Calu3 (cell line): ENCODE measurements at places on chromosomes 1 and 21. TPM values are rescaled to one million over a fixed set of nuclear protein-coding genes. Genes with fewer than 3 reads are reported as not detected.

C8A gene
- total RNA-seq = not detected in 2 replicates

KDM1A gene
- total RNA-seq = 66.4 and 67.8 TPM in 2 replicates

FBXO44 gene
- total RNA-seq = 9.8 and 10.1 TPM in 2 replicates

OR2T6 gene
- not detected in 2 replicates for total RNA-seq

RIMKLA gene
- 0.95 and 1.3 TPM in 2 replicates for total RNA-seq

TAL1 gene
- not detected in 2 replicates for total RNA-seq

KLHL21 gene
- 21.8 and 23.5 TPM in 2 replicates for total RNA-seq

LMX1A gene
- total RNA-seq = not detected in 2 replicates

KCNQ4 gene
- total RNA-seq = 0.92 and 1.4 TPM in 2 replicates

EVA1C gene
- 1.4 and 3.1 TPM in 2 replicates for total RNA-seq

FCGR3A gene
- not detected in 2 replicates for total RNA-seq

ITPKB gene
- total RNA-seq = 9.8 and 11.8 TPM in 2 replicates

TBX15 gene
- 0.17 TPM in 1 of 2 replicates, not detected in the other for total RNA-seq

DNA sequence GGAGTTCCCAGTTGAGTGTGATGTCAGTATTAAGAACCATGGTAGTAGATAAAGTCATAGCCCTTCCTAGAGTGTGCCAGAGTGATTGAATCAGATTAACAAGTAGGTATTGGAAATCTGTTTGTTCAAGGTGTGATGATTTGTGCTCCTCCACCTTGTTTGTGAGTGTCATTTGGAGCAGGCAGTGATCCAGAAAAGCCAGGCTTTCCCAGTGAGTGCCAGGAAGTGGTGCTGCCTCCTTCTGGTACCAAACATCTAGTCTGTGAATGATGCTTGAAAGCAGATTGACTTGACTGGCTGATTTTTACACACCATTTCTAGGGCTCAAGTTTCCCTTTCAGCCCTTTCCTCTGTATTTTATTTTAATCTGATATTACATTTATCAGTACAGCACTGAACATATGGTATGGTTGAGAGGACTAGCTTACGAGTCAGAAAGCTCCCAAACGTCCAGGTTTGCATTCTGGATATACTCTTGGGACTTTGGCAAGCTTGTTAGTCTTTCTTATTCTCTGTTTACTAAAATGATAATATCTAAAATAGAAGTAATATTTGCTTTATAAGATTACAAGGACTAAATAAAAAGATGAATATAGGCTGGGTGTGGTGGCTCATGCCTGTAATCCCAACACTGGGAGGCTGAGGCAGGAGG is 100.7 kb downstream of the PATJ start:
- no peak for DNase-seq

DNA sequence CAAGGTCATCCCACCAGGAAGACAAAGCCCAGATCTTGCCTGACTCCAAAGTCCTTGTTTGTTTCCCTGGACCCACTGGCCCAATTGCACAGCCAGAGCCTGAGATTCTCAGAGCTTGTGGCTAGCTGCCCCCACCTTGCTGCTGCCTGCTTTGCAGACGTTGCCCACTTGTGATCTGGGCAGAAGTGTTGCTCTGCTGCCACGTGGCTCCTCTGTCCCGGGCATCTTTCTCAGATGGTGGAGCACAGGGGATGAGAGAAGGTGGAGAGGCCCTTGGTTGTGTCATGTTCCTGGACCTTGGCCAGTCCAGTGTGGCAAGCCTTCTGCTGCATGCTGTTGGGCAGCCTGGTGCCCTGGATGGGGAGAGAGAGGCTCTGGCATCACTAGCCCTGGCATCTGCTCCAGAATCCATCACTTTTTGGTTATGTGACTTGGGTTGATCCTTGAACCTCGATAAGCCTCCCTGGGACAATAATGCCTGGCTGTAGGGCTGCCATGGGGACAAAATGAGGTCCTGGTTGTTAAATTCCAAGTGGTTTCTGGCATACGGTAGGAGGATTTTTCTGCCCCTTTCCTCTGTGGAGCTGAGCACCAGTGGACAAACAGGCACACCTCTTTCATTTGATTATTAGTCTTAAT is 1.5 kb upstream of the NR0B2 start:
- no peak for DNase-seq

DNA sequence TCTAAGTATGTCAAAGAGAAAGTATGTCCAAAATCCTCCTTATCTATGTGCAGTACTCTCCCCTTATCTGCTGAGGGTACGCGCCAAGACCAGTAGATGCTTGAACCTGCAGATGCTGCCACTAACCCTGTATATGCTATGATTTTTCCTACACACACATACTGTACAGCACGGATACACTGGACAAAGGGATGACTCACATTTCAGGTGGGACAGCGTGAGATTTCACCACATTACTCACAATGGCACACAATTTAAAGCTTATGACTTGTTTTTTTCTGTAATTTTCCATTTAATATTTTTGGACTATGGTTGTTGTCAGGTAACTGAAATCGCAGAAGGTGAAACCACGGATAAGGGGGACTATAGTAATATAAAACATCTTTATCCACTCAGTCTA is 4.1 kb downstream of the ORC1 start:
- DNase-seq = no peak

DNA sequence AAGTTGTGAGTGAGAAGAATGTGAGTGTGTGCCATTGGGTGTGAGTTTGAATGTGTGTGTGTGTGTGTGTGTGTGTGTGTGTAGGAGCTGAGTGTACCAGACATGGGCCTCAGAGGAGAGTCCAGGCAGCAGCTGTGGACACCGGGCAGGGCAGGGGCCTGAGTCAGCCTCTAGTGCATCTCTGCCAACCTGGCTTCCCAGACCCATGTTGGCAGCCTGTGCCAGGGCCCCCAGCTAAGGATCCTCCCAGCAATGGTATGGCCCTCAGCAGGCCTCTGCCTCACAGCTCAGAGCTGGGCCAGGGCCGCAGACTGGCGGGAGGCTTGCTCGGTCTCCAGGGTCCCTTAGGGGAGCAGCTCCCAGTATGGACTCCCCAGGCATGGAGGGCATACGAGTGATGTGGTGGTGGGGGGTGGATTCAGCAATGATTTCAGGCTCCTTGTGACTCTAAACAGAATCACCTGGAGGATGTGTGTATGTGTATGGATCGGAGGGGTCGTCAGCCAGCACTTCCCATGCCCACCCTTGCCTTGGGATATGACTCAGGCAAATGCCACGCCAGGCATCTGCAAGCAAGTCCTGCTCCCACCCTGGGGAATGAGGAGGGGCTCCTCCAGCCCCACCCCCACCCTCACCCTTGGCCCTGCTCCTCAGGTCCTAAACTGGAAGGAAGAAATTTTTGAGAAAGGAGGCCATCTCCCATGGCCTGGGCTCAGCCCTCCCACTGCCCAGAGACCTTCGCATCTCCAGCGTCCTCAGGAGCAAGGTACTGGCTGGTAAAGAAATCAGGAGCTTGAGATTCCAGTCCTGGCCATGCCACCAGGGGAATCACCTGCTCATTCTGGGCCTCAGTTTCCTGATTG is 1.8 kb upstream of the FOXO6 start:
- no peak for DNase-seq

DNA sequence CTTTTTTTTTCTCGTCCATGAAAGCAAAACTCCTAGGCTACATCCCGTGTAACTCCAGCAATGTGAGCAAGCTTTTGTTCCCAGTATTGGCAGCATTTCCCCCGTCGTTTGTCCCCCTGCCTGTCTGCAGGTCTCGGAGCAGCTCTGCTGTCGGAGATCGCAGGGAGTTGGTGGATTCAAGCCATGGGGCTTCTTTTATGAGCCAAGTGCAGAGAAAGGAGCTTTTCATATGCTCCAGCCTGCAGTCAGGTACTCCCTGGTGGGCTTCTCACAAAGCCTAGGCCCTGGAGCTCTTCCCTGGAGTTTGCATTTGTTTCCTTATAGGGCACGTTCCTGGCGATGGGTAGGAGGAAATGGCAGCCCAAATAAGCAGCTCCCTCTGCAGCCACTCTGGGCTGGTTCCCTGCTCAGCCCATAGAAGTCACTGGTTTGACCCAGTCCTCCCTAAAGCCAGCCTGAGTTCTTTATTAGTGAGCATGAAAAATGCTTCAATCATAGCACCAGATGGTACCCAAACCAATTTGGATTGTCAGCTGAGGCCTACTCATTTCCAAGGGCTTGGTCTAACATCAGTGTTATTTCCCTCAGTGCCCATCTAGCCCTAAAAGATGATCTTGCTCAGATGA is 78.3 kb downstream of the NUF2 start:
- DNase-seq = no peak

GRCh38 chr21:41477641-41478318 is 30.2 kb downstream of the TMPRSS2 start:
- no peak for DNase-seq

- DNase-seq = no peak
Measured at GRCh38 chr1:233361876-233362275, 34.4 kb downstream of the MAP3K21 start.

DNA sequence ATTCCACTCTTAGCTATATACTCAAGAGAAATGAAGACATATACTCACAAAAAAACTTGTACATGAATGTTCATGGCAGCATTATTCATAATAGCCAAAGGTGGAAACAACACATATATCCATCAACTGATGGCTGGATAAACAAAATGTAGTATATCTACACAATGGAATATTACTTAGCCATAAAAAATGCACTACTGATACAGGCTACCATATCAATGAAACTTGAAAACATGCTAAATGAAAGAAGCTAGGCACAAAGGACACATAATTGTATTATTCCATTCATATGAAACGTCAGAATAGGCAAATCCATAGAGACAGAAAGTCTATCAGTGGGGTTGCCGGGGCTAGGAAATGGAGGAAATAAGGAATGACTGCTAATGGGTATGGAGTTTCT is 67.3 kb downstream of the NUP210L start:
- DNase-seq = no peak

DNA sequence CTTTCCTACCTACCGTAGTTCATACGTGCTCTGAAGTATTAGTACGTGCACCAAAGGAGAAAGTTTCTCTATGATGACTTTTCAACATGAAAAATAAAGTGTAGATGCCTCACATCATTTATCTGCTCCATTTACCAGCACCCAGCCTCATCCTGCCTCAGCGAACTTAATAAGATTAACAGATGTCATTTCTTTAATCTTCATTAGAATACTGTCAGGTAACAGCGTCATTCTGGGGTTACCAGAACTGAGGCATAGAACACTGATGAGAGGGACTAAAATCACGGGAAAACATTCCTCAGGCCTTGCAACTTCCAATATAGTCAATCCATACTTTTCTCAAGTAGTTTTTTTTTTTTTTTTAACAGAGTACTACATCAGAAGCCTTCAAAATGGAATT is 43.2 kb upstream of the DISC1 start:
- DNase-seq = no peak

DNA sequence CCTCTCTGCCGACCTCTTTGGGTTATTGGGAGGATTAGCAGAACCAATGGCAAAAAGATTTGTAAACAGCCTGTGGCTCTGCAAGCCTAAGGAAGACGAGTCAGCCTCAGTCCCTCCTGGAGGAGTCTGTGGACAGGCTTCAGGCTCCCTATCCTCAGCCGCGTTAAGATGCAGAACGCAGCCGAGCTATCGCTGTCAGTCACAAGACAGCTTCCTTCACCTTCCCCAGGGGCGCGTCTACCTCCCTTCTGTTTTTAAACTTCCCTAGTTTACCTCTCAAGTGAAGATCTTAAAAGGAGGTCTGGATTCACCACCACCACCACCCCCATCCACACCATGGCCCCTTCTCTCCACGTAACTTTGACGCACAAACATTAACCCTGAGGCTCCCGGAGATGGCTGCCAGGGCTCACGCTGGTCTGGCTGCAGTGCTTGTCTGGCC is 738 bp downstream of the CAMK1G start:
- DNase-seq = no peak

DNA sequence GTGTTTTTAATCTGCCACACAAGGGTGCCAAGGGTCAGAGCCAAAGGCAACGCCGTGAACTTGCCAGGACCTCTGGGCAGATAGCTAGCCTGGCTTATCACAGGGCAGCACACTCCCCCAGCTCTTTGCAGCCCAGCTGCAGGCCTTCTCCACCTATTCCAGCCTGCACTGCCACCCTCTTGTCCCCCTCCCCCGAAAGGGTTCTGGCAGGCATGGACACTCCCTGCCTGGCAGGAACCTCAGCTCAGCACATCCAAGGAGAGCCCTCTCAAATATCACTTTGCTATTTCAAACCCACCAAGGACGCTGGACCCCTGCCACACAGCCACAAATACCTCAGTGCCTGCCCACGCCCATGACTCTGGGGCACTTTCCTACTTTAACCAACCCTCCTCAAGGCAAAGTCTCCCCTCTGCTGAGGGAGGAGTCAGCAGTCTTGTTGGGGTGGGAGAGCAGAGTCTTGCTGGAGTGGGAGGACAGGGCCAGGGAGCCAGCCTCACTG is 9.1 kb downstream of the SSBP3 start:
- DNase-seq = no peak

DNA sequence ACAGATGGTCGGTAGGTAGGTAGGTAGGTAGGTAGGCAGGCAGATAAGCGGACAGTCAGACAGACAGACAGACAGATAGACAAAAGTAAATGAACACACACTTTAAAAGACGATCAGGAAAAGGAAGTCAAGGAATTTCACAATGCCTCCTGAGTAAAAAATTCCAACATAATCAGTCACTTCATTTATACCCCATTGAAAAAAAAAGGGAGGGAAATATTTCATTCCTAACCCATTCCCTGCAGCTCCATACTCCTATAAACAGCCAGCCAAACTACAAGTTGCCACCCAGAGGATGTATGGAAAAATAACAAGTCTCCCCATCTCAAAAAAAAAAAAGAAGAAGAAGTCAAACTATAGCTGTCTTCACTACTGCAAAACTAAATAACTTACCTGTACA is 43.4 kb downstream of the ZZZ3 start:
- no peak for DNase-seq

DNA sequence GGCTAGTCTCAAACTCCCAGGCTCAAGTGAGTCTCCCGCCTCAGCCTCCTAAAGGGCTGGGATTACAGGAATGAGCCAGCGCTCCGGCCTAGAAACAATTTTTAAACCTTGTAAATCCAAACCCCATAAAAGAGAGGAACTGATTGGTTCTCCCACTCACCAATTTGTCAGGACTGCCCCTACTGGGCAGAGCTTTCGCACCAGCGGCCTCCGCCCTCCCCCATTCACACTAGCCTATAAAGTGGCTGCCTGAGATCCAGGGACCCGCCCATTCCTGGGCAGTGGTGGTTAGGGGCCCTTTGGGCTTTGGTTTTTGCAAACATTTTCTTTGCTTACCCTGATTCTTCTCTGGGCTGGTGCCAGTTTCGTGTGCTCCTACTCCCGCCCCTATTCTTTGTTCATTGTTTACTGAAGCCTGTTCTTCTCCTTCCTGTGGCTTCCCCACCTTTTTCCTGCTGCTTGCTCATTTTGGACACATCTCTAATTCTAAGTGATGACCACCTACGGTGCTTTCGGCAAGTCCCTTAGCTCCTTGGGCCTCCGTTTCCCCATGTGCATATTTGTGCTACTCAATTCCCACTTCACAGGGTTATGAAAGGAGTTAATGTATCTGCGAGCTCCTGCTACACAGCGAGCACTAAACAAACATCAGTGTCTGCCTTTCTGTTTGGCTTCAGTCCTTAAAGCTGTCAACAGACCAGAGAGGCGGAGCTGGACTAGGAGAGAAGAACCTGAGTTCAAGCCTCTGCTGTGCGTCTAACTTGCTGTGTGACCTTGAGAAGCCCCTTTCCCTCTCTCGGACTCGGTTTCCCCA is 39.8 kb upstream of the CLIC4 start:
- peak; percentile 90 for DNase-seq

GRCh38 chr1:236864996-236865817 is 70.1 kb downstream of the MTR start:
- no peak for DNase-seq
